ENCODE measurements at places on chromosomes 6 and 20. TPM values are rescaled to one million over a fixed set of nuclear protein-coding genes. Genes with fewer than 3 reads are reported as not detected.

Gene PTCHD4
- total RNA-seq, result 8.0 TPM

DNA sequence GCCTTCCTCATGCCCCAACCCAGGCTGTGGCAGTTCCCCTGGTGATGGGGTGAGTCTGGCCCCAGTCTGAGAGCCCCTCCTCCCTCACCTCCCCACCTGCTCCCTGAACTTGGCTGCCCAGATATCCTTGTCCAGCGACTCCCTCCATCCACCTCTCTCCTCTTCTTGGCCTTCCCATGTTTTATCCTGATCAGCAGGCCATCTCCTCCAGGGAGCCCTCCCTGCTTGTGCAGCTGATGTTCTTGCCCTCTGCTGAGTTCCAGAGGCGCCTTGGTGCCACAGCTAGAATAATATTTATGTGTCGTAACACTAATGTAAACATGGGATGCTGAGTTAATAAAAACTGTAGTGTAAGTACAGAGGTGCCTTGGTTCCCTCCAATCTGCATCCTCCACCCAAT, 10.4 kb upstream of the IP6K3 start:
- no peak for DNase-seq

Gene DEFB124
- total RNA-seq, result not detected

DNA sequence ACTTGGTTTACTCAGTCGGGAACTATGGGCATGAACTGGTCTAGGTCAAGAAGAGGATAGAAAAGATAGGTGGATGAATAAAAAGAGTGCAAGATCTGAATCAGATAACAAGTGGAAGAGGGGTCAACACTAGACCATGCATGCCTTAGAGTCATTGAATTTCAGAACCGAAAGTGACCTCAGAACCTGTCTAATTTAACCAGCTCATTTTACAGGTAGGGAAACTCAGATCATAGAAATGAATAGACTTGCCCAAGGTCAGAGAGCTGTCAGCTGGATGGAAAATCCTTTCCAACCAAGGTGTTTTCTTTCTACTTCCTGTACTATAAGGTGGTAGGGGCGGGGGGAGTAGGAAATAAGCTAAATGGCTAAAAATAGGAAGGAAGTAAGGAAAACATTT, 121.4 kb upstream of the ADGRF1 start:
- no peak for DNase-seq

Gene TRIM26
- 39.7 TPM for total RNA-seq

Gene C6orf58
- total RNA-seq, result not detected

DNA sequence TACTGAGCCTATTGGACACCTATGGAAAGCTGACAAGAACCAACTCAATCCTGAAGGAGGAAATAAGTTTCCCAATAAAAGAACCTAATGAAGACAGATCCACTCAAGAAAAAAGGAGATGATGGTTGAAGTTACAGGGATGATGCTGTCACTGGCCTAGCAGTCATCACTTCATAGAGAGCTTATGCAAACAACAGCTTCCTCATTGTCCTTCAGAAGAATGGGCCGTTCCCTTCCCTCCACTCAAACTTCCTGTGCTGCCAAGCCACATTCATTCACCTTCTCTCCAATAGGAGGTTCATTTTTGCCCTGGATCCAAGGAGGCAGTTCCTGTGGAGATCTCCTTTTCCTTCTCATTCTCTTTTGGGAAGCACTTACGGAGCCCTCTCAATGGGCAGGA, 13.8 kb upstream of the PM20D2 start:
- no peak for DNase-seq

Gene FRK
- total RNA-seq, result 0.06 TPM

GRCh38 chr6:28709478-28710349, 184.0 kb downstream of the GPX5 start:
- no peak for DNase-seq

Gene TRIM15
- total RNA-seq, result not detected

Gene MYB
- total RNA-seq, result 0.47 TPM

Gene C6orf163
- 3.0 TPM for total RNA-seq

DNA sequence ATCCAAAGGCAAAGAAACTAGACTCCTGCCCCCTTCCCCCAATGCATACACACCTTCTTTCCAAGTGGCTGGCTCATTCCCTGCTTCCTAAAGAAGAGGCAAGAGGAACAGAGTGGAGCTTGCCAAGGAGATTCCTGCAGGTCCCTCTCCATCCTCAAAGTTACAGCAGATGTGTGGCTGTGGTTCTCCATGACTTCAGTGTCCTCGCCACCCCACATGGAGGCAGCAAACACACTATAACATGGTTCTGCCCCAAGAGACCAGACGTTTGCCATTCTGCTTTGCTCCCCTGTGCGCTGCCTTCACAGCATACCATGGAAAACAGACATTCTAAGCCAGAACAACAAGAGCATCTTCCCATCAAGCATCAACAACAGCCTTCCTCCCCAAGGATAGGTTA, 84.4 kb downstream of the BACH2 start:
- no peak for DNase-seq

DNA sequence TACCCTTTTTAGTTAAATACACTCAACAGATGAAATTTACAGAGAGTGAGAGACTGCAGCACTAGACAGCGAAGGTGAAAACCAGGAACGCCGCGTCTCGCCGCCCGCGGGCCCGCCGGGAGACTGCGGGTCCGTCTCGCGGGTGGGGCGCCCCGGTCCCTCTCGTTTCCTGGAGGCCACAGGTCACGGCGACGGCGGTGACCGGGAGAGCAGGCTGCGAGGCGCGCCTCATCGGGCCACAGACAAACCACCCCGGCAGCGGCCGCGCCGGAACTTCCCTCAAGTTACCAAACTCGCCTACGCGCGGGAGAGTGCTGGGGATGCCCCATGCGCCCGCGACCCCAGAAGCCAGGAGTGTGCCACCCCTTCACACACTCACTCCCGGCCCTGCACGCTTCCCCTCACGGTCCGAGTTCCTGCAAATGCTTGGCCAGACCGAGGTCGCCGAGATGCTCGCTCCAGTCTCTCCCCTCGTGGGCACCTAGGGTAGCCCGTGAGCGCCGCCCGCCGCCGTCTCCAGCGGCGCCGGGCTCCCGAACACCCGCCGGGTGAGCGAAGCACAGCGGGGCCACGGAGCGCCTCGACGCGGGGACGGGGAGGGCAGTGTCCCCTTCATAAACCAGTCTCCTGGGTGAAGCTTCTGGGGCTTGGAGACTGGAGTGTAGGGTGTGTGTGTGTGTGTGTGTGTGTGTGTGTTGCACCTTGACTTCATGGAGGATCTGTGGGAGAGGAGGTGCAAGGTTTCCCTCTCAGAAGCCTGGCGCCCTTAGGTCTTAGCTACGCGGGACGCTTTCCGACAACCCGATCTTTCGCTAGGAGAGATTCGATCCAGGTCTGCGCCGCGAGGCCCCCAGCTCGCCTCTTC, 1.4 kb downstream of the BACH2 start:
- no peak for DNase-seq

DNA sequence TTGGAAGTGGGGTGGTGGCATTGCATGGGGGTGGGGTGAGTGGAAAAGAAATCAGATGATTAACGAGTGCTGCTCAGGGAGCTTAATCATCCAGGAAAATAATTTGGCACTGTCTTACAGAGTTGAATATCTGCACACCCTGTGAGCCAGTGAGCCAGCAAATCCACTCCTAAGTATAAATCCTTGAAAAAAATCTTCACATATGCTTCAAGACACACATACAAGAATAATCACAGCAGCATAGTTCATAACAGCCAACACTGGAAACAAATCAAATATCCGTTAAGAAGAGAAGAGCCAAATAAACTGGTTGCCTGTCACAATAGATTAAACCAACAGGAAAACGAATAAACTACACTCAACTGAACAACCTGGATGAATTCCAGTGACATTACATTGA, 62.8 kb downstream of the SAMD3 start:
- no peak for DNase-seq

DNA sequence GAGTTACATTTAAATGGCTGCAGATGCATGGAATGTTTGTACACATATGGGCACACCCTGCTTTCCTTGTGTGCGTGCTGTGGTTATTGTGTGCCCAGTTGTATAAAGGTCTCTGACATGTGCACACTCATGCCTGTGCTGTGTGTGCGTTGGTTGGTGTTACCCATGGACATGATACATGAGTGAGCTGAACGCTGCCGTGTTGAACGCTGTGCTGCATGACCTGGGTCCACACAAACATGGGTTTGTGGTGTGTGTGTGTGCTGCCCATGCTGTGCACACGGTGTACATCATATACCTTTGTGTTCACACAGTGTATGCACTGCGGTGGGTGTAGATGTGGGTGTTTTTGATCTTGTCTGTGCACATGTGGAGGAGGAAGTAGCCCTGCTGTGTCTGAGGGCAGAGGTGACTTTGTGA, 54.4 kb downstream of the TOX2 start:
- no peak for DNase-seq

GRCh38 chr6:15266423-15266996, 20.6 kb downstream of the JARID2 start:
- DNase-seq, result no peak

DNA sequence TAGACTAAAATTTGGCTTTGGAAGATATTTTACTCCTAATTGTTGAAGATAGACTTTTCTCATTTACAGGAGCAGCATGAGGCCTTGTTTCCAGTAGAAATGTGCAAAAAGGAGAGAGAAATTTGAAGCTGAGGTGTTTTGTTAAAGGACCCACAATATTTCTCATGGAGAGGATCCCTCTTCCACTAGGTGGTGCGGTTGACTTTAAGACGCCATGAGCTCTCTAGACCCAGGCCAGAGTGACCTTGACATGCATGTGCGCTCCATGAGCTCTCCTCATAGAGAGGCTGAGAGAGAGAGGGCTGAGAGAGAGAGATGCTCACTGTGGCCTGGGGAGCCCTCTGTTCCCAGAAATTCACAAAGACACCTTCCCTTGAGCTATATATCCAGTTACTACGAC, 861.2 kb upstream of the EYS start:
- DNase-seq, result no peak

Measured in glomerular endothelial cell (primary cell).